ENCODE measurements at places on chromosomes 6 and 20.

DNA sequence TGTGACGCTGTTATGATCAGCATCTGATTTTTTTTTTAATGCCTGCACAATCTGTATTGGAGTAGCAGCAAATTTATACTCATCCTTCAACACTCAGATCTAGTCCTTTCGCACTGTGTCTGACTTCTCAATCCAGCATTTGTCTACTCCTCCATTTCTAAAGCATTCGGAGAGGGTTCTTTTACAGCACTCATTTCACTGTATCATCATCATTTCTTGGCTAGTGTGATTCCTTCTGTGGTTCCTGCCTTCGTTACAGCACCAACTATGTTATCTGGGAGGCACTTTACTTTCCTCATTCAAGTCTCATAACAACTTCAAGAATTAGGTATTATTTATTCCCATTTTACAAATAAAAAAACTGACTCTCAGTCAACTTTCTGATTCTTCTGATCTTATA, 18.0 kb downstream of the NUDT3 start:
- DNase-seq = no peak

DNA sequence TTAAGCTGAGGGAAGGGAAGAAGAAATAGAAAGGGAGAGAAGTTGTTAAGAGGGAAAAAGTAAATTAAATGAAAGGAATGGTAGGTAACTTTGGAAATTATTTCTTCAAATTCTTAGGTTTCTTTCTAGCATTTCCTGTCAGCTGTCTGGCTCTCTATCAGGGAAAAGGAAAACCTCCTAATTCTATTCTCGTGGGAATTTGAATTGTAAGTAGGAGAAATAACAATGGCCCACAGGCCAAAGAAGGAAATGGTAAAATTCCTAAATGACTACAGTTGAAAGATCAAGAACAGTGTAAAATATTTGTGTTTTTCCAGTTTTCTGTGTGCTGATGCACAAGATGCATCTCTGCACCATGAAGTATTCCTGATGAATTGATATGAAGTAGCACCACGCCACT, 173.0 kb downstream of the IBTK start:
- DNase-seq = no peak

DNA sequence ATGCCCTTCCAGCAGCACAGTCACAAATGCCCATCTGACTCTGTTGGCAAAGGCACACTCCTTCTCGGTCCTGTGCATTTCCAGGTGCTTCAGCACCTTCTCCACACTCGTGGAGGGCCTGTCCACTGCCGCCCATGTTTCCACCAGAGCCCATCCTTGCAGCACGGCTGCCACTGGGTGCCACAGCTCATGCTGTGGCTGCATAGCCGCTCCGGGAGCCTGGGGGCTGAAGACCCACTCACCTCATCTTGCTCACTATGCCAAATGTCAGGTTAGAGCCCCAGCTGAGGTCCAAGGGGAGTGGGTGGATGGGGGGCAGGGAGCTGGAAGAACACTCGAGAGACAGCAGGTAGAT, 6.9 kb downstream of the ZKSCAN3 start:
- DNase-seq = no peak

DNA sequence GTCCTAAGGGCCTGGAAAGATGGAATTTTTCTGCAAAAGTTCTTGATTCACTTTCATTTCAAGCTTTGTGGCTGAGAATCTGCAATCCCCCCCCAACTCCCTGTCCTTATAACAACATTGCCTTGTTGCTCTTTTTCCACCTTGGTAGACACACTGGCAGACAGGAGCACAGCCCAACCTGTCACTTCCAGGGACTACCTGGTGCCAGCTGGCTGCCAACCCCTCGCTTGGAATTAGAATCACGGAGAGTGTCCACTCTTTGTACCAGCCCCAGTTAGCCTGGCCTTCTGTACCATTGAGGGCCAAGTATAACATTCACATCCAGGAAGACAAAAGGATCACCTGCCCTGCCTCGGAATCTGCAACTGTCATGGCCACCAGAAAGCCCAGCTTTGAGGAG, 74.7 kb downstream of the POPDC3 start:
- no peak for DNase-seq

- no peak for DNase-seq
Observed at GRCh38 chr6:145962581-145962980, 1.6 kb downstream of the SHPRH start.

GRCh38 chr6:164322533-164322932, 908.0 kb downstream of the QKI start:
- no peak for DNase-seq

DNA sequence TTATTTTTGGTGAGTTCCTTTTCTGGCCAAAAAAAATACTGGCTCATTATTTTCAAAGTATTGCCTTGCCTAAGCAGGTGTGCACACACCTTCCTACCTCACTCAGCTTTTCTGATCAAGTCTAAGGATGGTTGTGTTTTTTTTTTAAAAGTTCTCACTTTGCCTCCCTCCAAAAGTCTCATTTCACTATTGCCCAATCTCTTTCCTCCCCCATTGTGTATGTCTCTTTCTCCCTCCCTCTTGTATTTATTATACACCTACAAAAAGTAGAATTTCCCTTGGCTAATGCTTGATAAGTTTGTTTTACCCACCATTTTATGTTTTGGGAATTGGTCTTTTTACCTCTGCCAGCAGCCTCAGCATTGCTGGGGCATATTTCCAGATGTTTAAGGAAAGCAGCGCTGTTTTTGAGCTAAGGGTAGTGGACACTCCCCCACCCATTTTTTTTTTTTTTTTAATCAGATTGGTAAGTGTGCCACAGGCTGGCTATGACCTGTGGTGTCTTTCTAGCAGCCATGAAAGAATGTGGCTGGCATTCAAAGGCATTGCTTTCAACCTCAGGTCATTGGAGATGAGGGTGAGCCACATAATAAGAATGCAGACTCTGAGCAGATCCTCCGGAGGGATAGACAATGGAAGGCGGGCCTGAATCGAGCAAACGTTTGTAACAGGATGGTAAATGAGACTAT, 668.6 kb downstream of the UTRN start:
- no peak for DNase-seq

- DNase-seq = no peak
Observed at GRCh38 chr6:130624046-130624445, 203.2 kb upstream of the SMLR1 start.

- DNase-seq = no peak
Observed at GRCh38 chr6:163398115-163398514, 16.4 kb upstream of the QKI start.

DNA sequence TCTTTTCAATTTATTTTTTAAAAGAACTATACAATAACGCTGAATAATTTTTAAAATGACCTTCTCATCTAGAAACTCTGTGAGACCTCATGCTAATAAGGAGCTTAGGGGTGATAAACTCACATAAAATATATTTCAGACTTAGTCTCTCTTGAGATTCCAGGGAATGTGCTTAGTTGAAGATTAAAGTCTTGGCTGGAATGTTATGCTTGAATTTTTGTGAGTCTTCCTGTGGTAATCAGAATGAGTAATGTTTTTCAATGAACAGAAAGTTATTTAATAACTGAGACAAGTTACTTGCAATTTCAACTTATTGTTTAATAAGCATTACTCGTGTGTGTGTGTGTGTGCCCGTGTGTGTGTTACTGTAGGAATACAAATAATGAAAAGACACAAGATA, 379.9 kb upstream of the EPHA7 start:
- DNase-seq = no peak

- DNase-seq = no peak
Observed at GRCh38 chr6:56169366-56169765, 78.0 kb downstream of the COL21A1 start.

GRCh38 chr6:143774347-143774746, 68.8 kb upstream of the LTV1 start:
- DNase-seq = no peak

DNA sequence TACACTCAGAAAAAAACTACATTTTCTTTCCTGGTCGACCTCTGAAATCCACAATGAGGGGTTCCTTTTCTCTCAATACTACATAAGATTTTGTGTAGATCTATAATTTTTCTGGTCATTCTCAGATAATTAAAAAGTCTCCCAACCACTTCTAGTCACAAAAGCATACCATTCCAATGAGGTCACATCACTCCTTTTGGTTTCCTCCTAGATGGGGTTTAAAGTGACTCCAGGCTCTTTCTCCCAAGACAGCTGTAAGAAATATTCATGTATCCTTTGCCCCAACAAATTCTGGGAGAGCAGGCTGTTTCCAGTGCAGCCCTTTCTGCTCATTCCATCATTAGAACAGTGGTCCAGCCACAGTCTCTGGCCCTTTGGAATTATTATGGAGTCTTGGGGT, 43.1 kb upstream of the BEND6 start:
- no peak for DNase-seq

GRCh38 chr20:44247586-44248409, 690 bp downstream of the GDAP1L1 start:
- peak; percentile 35 for DNase-seq

DNA sequence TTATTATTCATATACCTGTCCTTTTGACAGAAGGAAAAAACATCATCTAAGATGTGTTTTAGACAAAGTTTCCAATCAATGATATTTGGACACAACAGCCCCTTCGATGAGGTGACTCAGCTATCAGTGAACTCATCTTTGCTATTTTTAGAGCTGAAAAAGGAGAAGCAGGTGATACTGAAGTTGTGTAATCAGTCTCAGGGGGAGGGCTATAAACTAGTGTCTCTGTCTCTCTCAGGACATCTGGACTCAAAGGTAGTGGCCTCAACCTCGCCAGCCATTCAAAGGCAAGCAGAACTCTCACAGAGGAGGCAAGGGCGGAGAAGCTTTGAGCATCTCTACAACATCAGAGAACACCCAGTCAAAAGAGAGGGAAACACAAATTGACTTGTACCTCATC, 135.4 kb downstream of the BFSP1 start:
- DNase-seq = no peak

- DNase-seq = no peak
Observed at GRCh38 chr6:33757906-33758305, 11.2 kb upstream of the IP6K3 start.

GRCh38 chr6:124283486-124283885, 479.8 kb downstream of the NKAIN2 start:
- no peak for DNase-seq

- DNase-seq = peak; percentile 50
Observed at GRCh38 chr20:19692685-19693119, 65.4 kb upstream of the RIN2 start.
